ENCODE measurements at places on chromosomes 2 and 18. TPM values are rescaled to one million over a fixed set of nuclear protein-coding genes. Genes with fewer than 3 reads are reported as not detected.

GRCh38 chr2:98419544-98419943 lies 25.1 kb upstream of the INPP4A start:
- DNase-seq = no peak
- no peak overlapping the region for H3K4me3 ChIP-seq
- no peak overlapping the region for H3K27ac ChIP-seq
- H3K27me3 ChIP-seq = no peaks in the 10 kb centered on the region

SP5 gene
- 2.5 TPM for total RNA-seq

CLASP1 gene
- 44.5 TPM for total RNA-seq

NAT8 gene
- total RNA-seq = not detected

GRCh38 chr18:22176420-22177326 lies 7.3 kb downstream of the GATA6 start:
- H3K4me3 ChIP-seq = peak overlapping the region; percentile 45
- peaks cover 10% of the 10 kb centered on the region for H3K36me3 ChIP-seq
- peaks cover 29% of the 10 kb centered on the region for H3K4me1 ChIP-seq
- peaks cover 3% of the 10 kb centered on the region for H3K27me3 ChIP-seq

HAUS1 gene
- total RNA-seq = 17.1 TPM

All from upper lobe of right lung (tissue), 1 donor.